ENCODE measurements at places on chromosomes 4 and X. TPM values are rescaled to one million over a fixed set of nuclear protein-coding genes. Genes with fewer than 3 reads are reported as not detected.

Gene CLCN4
- polyA plus RNA-seq = 17.2 TPM

Gene GPRIN3
- polyA plus RNA-seq = 3.6 TPM

Gene GAGE12F
- polyA plus RNA-seq = not detected

Gene BDH2
- 29.4 TPM for polyA plus RNA-seq

Gene UGT8
- 1.6 TPM for polyA plus RNA-seq

DNA sequence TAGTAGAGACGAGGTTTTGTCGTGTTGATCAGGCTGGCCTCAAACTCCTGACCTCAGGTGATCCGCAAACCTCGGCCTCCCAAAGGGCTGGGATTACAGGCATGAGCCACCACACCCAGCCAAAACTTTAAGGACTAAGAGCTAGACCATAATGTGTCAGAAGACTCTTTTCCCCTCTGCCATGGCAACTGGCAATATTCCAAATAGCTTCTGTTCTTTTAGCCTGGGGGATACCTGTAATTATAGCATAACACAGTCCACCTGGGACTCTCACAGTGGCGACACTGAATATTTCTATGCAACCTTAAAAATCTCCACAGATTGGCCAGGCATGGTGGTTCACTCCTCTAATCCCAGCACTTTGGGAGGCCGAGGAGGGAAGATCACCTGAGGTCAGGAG is 45.5 kb upstream of the RBM47 start:
- no peak for DNase-seq

GRCh38 chr4:74397748-74398426 is 32.9 kb downstream of the EREG start:
- DNase-seq = no peak

- no peak for DNase-seq
Observed at GRCh38 chr4:38344929-38345328, 319.1 kb upstream of the KLF3 start.

GRCh38 chrX:130414800-130415199 is 13.0 kb downstream of the RBMX2 start:
- no peak for DNase-seq

GRCh38 chr4:153512162-153512852 is 46.1 kb downstream of the TMEM131L start:
- DNase-seq = no peak

DNA sequence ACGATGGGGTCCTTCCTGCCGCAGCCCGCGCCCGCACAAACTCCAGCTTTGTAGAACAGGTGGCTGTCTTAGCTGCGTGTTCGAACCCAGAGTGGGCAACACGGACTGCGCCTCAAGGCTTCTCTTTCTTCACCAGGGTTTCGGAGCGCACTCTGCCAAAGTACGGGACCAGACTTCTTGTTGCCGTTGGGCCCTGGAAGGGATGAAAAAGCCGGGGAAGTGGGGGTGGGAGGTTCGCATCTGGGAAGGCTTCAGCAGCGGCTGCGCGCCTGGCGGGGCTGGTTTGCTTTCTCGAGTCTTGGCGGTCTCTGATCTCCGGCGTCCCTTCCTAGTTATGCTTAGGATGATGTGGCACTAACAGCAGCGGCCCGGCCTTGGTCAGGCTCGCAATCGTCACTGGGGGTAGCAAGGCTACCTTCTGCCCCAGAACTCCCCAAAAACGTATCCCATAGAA is 673 bp downstream of the PARM1 start:
- DNase-seq = peak; percentile 20

DNA sequence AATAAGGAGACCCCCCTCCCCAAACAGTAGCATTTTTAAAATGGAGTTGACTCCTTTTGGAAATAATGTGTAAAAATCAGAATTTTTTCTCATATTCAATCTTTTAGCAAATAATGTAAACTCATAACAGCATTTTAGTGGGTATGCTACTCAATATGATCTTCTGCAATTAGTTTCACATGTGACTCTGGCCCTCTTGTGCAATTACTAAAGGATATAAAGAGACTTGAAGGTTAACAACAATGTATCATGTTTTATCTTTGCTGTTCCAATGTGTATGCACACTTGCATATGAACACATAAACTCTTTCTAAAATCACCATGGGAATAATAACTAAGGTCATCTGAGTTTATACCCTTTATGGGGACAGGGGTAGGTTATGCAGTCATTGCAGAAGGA is 39.9 kb upstream of the RXFP1 start:
- DNase-seq = no peak

- peak; percentile 29 for DNase-seq
Observed at GRCh38 chr4:40749717-40750460, at the start of gene NSUN7. NSUN7 (plus strand) TSS chr4:40749955; CDS start chr4:40750694, 739 bp downstream.

DNA sequence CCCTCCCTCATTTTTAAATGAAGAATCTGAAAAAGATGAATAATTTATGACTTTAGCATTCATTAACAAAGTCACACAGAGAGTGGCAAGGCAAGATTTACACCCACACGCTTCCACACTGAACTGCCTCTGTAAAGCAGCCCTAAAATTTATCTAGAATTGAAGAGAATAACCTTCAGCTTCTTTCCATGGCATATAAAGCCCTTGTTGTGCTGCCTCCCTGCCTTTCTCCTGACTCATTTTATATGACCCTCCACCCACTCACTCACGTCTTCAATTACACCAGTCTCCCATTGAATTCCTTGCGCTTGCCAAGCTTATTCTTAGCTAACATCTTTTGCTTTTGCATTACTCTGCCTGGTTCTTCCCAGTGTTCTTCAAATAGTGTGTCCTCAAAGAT is 2649.3 kb downstream of the PCDH7 start:
- no peak for DNase-seq

DNA sequence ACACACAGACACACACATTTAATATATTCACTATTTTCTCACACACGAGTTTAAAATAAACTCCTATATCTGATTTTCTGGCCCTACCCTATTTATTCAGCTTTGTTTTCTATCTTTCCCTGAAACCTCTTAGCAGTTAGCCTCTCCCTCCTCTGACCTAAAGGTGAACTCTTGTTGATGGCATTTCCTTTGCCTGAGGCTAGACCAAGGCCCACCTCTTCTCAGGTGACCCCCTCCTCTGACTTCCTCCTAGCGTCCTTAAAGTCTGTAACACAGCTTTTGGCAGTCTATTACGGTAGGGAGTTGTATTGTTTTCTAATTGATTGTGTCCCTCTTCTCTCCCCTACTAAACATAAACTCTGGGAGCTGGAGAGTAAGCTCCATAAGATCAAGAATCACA is 1.7 kb upstream of the SRPX2 start:
- no peak for DNase-seq
